CMK (cell line): ENCODE measurements at places on chromosomes 16 and 17.

GRCh38 chr17:8846768-8847211, 20.7 kb downstream of the PIK3R6 start:
- DNase-seq, result no peak

DNA sequence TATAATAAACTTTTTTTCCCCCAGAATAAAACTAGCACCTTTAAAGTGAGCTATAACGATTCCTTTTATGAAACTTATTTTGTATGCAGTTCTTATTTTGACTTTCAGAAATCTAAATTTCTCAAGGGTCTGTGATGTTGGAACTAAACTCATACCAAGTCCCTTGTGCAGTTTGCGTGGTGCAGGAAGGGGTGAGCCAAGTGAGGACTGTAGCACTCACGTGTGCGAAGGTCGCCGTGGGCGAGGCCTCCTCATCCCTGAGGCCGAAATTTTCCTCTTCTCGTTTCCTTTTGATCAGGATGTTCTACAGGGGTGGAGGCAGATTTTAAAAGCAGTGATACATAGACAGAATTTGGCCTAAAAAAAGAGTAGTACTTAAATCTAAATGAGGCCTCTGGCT, 73.7 kb downstream of the RPTOR start:
- no peak for DNase-seq

DNA sequence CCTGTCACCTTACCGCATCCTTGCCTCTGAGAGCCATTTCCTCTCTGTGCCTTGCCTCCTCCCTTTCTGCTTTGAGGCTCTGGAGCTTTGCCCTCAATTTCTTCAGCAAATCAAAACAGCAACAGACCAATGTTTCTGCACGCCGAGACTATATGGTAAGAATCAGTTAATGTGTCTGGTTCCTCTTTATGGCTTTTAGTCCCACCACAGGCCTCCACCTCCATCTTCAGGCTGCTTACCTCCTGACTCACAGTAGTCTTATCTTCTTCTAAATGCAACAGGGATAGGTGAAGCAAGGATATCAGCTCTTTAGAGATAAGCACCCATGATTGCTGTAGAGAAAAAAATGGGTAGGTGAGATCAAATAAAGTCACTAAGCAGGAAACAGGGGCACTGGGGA, 9.2 kb upstream of the ALDOC start:
- DNase-seq, result no peak

DNA sequence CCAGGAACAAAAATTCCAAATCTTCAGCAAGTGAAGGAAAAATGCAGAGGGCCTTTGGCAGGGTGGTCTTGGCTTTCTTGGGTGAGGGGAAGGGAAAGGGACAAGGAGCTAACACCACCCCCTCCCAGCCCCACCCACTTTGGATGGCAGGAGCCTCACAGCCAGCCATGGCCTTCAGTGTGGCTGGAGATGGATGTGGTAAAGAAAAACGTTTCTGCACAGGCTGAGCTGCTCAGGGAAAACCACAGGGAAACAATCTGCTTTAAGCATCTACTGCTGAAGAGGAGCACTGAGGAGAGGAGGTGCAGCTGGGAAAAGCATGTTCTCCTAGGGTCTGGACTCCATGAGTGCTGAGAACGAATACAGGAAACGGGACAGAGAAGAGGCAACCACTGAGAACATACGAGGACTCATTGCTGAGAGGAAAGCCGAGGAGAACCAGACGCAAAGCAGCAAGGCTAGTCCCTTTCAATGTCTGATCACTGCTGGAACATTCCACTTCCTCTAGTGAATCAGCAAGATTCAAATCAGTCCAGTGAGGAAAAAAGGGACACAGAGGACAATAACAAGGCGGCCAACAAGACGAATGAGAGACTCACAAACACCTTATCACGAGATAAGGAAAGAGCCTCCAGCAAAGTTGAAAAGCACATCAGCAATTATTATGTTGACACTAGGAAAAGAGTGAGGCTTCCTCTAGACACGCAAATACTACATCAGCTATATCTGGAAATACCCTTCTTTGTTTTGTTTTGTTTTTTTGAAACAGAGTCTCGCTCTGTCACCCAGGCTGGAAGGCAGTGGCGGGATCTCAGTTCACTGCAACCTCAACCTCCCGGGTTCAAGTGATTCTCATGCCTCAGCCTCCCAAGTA, 41.7 kb downstream of the ZZEF1 start:
- no peak for DNase-seq

DNA sequence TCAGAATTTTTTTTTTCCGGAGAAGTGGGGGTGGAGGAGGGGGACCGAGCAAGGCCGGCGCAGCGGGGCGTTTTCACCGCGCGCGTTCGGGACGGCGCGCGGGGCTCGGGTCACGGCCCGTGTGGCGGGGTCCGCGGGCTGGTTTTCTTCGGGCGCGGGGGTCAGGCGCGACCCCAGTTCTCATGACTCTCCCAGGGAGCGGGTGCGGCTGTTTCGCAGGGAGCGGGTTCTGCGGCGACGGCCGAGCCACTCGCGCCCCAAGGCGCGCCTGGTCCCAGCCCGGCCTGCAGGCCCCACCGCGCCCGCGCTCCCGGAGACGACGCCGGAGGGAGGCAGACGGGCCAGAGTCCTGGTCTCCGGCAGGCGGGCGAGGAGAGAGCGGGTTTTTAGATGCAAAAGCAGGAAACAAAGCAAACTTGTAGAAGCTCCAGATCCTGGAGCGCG, 1.0 kb downstream of the BAHCC1 start:
- no peak for DNase-seq

DNA sequence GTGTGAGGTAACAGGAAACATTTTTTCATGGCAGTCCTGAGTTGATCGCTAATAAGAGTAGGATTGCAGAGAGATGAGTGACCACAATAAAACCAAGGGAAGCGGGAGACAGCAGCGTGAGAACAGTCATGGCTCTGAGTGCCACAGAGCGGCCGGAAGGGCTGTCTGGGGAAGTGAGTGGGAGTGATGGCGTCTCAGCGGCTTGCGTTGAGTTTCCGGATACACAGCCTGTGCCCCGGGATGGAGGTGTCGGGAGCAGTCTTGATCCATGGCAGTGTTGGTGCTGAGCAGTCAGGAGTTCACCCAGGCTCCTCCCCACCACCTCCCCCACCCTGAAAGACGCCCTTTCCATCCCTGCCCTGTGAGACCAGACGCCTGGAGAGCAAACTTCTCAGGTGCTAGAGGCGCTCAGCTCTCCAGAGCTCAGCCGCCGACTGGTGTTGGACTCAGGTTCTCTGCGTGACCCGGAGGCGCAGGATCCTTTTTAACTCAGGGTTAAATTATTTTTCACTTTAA, 59.8 kb downstream of the BANP start:
- no peak for DNase-seq

DNA sequence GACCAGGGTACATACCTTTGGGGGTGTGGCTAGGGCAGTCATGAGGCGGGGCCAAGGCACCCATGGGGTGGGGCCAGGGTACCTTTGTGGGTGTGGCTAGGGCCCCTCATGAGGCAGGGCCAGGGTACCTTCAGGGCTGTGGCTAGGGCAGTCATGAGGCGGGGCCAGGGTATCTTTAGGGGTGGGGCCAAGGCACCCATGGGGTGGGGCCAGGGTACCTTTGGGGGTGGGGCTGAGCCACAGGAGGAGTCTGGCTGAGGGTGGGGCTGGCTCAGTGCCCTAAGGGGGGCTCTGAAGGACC, 3.5 kb downstream of the GNG13 start:
- no peak for DNase-seq

DNA sequence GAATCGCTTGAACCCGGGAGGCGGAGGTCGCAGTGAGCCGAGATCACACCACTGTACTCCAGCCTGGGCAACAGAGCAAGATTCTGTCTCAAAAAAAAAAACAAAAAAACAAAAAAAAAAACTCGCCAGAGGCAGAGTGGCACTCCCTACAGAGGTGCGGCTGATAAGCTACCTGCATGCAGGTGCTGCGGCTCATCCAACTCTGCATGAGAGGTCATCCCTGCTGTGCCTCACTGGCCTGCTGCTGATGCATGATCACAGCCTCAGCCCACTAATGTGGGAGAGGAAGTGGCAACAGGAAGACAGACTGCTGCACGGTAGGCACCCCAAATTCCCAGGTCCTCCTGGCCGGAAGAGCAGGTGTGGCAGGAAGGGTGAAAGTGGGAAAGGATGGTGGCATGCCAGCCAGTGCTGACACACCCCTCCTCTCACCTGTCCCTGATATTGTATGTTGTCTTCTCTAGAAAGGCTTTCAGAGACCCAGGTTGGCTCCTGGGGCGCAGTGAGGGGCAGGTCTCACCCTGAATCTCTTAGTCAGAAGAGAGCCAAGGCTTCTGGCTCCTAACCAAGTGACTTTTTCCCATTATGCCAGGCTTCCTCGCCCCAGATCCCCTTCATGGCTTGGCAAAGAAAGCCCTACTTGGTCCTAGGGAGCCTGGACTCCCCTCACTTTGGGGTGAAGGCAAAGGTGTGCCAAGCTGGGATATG, 11.8 kb downstream of the NXPH3 start:
- DNase-seq, result no peak

DNA sequence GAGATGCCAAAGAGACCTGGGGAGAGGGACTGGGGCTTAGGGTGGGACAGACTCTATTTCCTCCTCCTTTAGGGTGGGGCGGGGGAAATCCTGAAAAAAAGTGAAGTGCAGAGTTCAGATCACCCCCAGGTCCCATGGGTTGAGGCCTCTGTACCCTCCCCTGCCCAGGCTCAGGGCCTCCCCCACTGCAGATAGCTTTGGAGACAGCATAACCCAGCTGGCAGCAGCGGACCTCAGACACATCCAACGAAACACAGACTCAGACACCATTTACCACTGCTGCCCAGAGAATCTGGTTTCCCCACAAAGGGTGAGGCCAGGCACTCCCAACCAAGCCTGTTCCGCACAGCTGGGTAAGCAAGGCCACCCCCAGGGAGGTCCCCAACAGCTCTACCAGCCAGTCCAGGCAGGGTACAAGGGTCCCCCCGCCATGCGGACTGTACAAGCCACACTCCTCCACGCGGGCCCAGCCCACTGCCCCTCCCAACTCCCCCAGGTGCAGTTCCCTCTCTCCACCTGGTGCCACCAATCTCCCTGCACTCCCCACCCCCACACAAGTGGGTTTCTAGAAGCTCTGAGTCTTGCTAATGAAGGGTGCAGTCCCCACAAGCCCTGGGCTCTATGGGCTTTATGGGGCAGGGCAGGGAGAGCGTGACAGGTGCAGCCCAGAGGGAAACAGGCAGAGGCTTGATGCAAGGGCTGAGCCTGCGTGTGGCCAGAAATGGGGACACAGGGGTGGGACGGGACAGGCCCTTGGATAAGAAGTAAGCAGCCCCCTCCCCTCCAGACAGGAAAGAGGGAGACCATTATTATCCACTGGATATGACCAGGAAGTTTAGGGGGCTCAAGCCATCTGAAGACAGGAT, 8.9 kb downstream of the RHBDF2 start:
- DNase-seq, result no peak

- no peak for DNase-seq
Observed at GRCh38 chr17:77645072-77646045, 313.1 kb upstream of the TNRC6C start.

DNA sequence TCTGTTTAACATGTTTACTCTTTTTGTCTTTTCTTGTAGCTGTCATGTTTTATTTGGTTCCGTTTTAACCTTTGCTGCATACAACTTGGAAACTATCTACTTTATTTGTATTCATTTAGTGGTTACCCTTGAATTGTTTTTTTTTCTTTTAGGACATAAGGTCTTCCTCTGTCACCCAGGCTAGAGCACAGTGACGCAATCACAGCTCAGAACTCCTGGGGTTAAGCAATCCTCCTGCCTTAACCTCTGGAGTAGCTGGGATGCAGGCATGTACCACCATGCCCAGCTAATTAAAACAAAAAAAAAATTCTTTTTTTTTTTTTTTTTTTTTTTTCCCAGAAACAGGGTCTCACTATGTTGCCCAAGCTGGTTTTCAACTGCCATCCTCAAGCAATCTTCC, 29.8 kb upstream of the USP43 start:
- DNase-seq, result no peak

- DNase-seq, result no peak
Observed at GRCh38 chr17:41717408-41718286, 5.5 kb downstream of the GAST start.

DNA sequence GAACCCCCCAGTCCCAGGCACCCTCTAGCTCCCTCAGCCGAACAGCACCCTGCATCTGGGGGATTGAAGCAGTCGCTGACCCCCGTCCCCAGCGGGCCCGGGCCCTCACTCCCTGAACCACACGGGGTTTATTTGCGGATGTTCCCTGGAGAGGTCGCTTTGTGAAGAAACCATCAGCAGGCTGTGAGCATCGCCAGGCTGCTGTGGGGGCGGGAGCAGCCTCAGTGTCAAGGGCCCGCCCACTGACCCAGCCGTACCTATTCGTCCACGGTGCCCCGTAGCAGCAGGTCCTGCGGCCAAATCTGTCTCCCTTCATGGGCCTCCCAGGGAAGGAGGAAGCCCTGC, 6.4 kb upstream of the RAB40C start:
- DNase-seq, result no peak

DNA sequence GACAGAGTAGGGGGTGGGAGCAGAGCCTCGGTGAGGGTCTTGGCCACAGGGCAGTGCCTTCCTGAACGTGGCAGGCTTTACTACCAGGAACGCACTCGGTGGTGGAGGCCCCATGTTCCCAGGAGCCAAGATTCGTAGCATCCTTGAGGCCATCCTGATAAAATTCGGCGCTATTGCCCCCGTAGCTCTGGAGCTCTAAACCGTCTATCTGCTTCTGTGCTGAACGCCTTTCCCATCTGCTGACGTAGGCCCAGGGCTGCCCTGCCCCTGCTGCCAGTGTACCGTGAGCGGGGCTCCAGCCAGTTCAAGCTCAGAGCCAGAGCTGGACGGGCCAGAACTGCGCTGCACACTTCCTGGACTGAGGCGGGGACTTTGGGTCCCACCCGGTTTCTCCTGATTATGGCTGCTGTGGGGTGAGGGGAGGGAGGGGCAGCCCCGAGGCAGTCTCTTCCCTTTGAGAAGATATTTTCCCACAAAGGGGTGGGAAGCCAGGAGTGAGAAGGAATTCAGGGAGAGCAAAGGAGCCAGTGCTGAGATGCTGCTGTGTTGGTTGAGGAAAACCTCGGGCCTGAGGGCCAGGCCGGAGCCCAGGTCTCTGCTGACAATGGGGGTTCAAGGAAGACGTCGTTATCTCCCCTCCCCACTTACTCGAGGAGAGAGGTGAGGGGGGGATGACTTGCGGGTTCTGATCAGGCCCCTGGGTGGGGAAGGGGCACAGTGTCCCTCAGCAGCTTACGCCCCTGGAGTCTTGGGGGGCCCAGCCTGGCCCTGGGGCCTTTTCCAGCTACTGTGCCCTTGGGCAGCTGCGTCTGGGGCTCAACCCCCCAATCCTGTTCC, 29.4 kb downstream of the OR1D5 start:
- DNase-seq, result no peak

DNA sequence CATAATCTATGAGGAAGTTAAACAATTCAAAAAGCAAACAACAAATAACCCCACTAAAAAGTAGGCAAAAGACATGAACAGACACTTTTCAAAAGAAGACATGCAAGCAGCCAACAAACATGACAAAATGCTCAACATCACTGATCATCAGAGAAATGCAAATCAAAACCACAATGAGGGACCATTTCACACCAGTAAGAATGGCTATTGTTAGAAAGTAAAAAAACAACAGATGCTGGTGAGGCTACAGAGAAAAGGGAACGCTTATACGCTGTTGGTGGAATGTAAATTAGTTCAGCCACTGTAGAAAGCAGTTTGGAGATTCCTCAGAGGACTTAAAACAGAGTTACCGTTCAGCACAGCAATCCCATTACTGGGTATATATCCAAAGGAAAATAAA, 24.4 kb downstream of the TNFRSF13B start:
- DNase-seq, result no peak

- no peak for DNase-seq
Observed at GRCh38 chr16:54327609-54328008, 41.0 kb upstream of the IRX3 start.
